ENCODE measurements at places on chromosomes 12 and 14. TPM values are rescaled to one million over a fixed set of nuclear protein-coding genes. Genes with fewer than 3 reads are reported as not detected.

The VPS37B gene
- total RNA-seq, result 19.3 TPM

The POMT2 gene
- 15.1 TPM for total RNA-seq

The RERG gene
- 2.4 TPM for total RNA-seq

The GAS2L3 gene
- 3.9 TPM for total RNA-seq

The ETFBKMT gene
- 7.5 TPM for total RNA-seq

The CCDC59 gene
- total RNA-seq, result 26.5 TPM

The RASAL1 gene
- total RNA-seq, result not detected

The ANG gene
- 2.7 TPM for total RNA-seq

The DAO gene
- total RNA-seq, result not detected

The ASCL4 gene
- total RNA-seq, result not detected

The ACOT6 gene
- not detected for total RNA-seq

The KRT3 gene
- total RNA-seq, result not detected

DNA sequence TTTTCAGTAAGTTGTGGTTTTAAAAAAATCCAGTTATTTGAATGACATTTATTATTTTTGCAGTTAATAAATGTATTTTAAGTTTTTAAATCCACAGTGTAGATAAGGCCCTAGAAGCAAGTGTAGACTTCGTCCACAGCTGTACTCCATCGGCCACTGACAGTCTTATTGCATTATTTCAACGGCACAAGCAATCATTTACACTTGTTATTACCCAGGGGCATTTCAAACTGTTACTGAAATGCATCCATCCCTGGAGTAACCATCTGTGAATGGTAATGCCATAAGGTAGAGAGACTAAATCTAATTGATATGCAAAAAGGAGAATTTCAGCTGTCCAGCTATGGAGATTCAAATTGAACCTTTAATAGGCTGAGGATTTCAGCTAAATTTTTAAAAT is 48.4 kb downstream of the BICD1 start:
- H3K27ac ChIP-seq, result no peak overlapping the region
- no peaks in the 10 kb centered on the region for H3K27me3 ChIP-seq
- H3K36me3 ChIP-seq, result no peaks in the 10 kb centered on the region
- DNase-seq, result no peak
- no peak overlapping the region for H3K4me3 ChIP-seq
- no peaks in the 10 kb centered on the region for H3K4me1 ChIP-seq

DNA sequence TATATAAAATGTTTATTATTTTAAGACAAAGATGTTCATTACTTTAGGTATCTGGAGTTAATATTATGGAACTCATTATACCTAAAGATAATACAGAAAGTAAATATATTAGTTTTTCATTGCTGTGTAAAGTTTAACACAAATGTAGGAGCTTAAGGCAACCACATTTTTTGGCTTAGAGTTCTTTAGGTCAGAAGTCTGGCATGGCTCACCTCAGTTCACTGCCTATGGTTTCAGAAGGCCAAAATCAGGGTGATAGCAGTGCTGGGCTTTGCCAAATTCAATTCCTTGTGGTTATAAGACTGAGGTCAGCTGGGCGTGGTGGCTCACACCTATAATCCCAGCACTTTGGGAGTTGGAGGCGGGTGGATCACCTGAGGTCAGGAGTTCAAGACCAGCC is 35.5 kb upstream of the PRPF39 start:
- DNase-seq, result no peak
- H3K36me3 ChIP-seq, result peaks cover 8% of the 10 kb centered on the region
- no peak overlapping the region for H3K27ac ChIP-seq
- H3K4me1 ChIP-seq, result no peaks in the 10 kb centered on the region
- no peak overlapping the region for H3K4me3 ChIP-seq
- no peaks in the 10 kb centered on the region for H3K27me3 ChIP-seq

DNA sequence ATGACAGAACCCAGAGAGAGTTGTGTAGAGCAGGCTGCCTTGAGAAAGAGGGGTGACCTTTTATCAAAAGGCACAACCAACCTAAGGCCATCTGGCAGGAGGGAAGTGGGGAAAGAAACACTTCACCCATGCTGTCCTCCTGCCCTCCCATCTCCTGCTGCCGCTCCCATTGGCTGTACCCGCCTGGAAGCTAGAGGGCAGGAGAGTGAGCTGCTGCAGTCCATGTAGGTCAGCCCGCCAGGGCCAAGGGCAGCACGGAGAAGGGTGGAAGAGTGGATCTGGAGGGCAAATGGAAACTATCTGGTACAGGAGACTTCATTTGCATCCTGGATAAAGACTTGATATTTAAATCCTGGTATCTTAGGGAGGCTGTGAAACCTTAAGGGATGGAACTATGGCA is 11.5 kb upstream of the CABP1 start:
- no peak overlapping the region for H3K4me3 ChIP-seq
- peak; percentile 13 for DNase-seq
- H3K36me3 ChIP-seq, result no peaks in the 10 kb centered on the region
- H3K27ac ChIP-seq, result no peak overlapping the region
- no peaks in the 10 kb centered on the region for H3K4me1 ChIP-seq

- H3K4me1 ChIP-seq, result peaks cover 7% of the 10 kb centered on the region
- no peak overlapping the region for H3K4me3 ChIP-seq
- no peak overlapping the region for H3K27ac ChIP-seq
- DNase-seq, result no peak
- H3K36me3 ChIP-seq, result peaks cover 65% of the 10 kb centered on the region
- H3K27me3 ChIP-seq, result peaks cover 7% of the 10 kb centered on the region
These were observed 10.7 kb downstream of the AGAP2 start for GRCh38 chr12:57727758-57728395.

DNA sequence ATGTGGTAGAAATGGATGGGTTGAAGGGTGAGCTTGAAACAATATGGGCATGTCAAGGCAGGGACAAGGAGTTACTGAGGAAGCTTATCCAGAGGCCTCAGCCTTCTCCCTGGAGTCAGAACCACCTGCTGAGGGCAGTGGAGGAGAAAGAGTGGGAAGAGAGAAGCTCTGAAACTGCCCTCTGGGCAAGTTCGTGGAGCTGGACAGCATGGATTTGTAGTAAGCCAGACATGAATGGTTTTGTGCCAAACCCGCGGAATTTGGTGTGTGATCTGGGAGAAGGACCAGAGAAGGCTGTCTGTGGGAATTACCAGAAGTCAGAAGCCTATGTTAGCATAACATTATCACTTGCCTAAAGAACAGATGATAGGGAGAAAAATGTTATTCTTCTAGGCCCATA is 164.8 kb downstream of the SLC41A2 start:
- H3K36me3 ChIP-seq, result no peaks in the 10 kb centered on the region
- no peaks in the 10 kb centered on the region for H3K27me3 ChIP-seq
- H3K27ac ChIP-seq, result no peak overlapping the region
- no peak for DNase-seq
- H3K4me1 ChIP-seq, result peaks cover 2% of the 10 kb centered on the region
- H3K4me3 ChIP-seq, result no peak overlapping the region

DNA sequence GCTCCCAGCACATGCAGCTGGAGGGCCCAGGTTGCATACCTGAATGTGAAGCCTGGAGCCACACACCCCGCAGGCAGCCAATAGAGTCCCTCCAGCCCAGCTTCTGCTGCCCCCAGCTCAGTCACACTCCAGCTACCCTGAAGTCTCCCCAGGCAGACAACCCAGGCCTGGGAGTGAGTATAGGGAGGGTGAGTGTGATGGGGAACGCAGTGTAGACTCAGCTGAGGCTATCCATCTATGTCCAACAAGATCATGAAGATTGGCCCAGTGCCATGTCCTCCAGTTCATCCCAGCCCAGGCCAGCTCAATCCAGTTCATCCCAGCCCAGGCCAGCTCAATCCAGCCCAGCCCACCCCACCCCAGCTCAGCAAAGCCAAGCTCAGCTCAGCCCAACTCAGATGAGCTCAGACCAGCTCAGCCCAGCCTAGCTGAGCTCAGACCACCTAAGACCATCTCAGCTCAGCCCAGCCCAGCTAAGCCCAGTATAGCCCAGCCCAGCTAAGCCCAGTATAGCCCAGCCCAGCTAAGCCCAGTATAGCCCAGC is 330.4 kb downstream of the TMEM121 start:
- no peak overlapping the region for H3K27ac ChIP-seq
- H3K4me1 ChIP-seq, result no peaks in the 10 kb centered on the region
- DNase-seq, result no peak
- no peaks in the 10 kb centered on the region for H3K27me3 ChIP-seq

GRCh38 chr12:74791365-74791764 is 253.7 kb downstream of the ATXN7L3B start:
- H3K27me3 ChIP-seq, result no peaks in the 10 kb centered on the region
- H3K27ac ChIP-seq, result no peak overlapping the region
- DNase-seq, result no peak
- no peak overlapping the region for H3K4me3 ChIP-seq

DNA sequence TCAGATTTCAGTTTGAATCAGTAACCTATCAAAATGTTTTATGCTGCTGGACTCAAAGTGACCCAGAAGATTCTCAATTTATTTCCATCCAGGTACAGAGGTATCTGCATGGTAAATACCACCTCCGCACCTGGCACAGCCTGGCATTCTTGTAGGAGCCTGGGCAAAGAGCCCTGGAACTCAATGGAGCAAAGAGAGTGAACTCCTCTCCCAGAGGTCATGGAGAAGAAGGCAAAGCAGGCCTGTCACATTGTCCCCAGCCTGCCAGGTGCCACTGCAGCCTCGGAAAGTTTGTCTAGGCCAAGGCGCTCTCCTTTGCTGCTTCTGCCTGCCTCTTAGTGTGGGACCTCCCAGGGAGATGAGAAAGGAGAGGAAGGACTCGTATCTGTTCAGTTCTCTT is 319.8 kb downstream of the ZFP36L1 start:
- H3K27me3 ChIP-seq, result no peaks in the 10 kb centered on the region
- no peak for DNase-seq
- H3K4me1 ChIP-seq, result peaks cover 9% of the 10 kb centered on the region
- no peak overlapping the region for H3K27ac ChIP-seq
- no peak overlapping the region for H3K4me3 ChIP-seq
- no peaks in the 10 kb centered on the region for H3K36me3 ChIP-seq

GRCh38 chr12:130920723-130921381 is 32.9 kb upstream of the ADGRD1 start:
- H3K27ac ChIP-seq, result peak overlapping the region; percentile 6
- no peaks in the 10 kb centered on the region for H3K36me3 ChIP-seq
- peaks cover 3% of the 10 kb centered on the region for H3K4me1 ChIP-seq
- H3K27me3 ChIP-seq, result no peaks in the 10 kb centered on the region
- H3K4me3 ChIP-seq, result no peak overlapping the region
- DNase-seq, result peak; percentile 27

DNA sequence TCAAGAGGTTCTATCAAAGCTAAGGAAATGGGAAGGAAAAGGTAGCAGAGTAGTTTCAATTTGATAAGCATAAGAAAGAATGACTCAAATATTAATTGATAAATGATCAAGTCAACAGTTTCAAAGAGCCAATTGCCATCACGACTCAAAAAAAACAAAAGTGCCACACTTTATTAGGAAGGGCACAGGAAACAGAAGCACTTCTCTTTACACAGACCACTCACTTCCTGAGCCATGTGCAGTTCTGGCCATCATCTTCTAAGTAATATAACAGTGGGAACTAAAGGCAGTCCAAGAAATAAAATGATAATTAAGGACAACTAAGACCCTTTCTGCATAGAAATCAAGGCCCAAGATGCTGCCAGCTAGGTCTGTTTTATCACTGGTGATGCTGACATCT is 13.2 kb downstream of the TM7SF3 start:
- no peak overlapping the region for H3K27ac ChIP-seq
- no peak overlapping the region for H3K4me3 ChIP-seq
- no peak for DNase-seq
- no peaks in the 10 kb centered on the region for H3K27me3 ChIP-seq
- no peaks in the 10 kb centered on the region for H3K4me1 ChIP-seq

DNA sequence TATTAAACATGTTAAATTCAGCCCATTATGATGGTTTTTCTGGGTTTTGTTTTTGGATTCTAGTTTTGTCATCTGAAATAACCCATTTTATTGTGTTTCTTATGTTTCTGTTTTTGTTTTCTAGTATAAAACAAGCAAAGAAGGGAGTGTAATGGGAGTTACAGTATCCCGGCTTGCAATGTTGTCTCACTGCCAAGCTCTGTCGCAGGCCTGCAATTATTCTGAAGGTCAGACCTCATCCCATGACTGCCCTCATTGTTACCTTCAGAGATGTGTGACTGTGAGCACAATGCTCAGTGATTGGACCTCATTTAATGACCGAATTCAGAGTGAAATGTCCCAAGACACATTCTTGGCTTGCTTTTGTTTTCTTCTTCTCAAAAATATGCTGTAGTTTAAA is 73.0 kb upstream of the ATF1 start:
- H3K27ac ChIP-seq, result peak overlapping the region; percentile 44
- peaks cover 91% of the 10 kb centered on the region for H3K36me3 ChIP-seq
- DNase-seq, result peak; percentile 19
- H3K4me3 ChIP-seq, result no peak overlapping the region

DNA sequence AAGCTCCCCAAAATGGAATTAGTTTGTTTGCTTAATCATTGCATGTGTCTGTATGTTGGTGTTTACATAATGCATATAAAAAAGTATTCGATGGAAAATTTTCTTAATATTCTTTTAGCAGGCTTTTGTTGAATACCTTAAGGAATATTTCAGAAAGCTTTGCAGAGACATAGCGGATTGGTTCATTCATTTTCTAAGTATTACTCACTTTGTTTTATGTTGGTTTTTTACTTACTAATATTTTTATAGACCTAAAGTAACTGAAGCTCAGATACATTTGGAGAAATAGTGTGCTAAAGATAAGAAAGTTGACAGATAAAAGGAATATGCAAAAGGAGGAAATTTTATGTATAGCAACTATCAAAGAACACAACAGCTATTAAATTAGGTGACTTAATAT is 191.0 kb downstream of the ERC1 start:
- no peaks in the 10 kb centered on the region for H3K36me3 ChIP-seq
- no peak for DNase-seq
- H3K4me1 ChIP-seq, result no peaks in the 10 kb centered on the region
- H3K4me3 ChIP-seq, result no peak overlapping the region

- no peaks in the 10 kb centered on the region for H3K4me1 ChIP-seq
- no peaks in the 10 kb centered on the region for H3K27me3 ChIP-seq
- no peak overlapping the region for H3K4me3 ChIP-seq
- H3K36me3 ChIP-seq, result no peaks in the 10 kb centered on the region
- no peak overlapping the region for H3K27ac ChIP-seq
- no peak for DNase-seq
These were observed 72.8 kb downstream of the ZNF664 start for GRCh38 chr12:124045671-124046455.

GRCh38 chr12:110247340-110248095 is 33.5 kb upstream of the ATP2A2 start:
- H3K27ac ChIP-seq, result peak overlapping the region; percentile 93
- no peak for DNase-seq
- no peaks in the 10 kb centered on the region for H3K36me3 ChIP-seq
- peaks cover 76% of the 10 kb centered on the region for H3K4me1 ChIP-seq
- H3K27me3 ChIP-seq, result no peaks in the 10 kb centered on the region

- no peaks in the 10 kb centered on the region for H3K27me3 ChIP-seq
- no peak overlapping the region for H3K4me3 ChIP-seq
- H3K36me3 ChIP-seq, result no peaks in the 10 kb centered on the region
These were observed 189.3 kb downstream of the DACT1 start for GRCh38 chr14:58826845-58827686.

DNA sequence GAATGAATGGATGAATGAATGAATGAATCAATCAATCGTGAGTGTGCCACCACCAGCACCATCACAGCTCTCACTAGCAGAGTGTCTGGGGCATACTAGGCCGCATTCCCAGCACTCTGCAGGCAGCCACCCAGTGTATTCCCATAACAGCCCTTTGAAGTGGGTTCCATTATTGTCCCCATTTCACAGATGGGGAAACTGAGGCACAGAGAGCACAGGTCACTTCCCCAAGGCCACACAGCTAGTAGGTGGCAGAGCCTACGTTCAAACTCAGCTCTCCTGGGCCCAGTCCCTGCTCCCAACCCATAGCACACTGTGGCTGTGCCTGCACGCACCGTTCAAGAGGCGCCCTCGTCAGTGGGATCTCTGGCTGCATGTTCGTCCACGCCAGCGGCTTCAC is 88.1 kb downstream of the RFLNA start:
- peaks cover 26% of the 10 kb centered on the region for H3K36me3 ChIP-seq
- H3K27ac ChIP-seq, result peak overlapping the region; percentile 85
- H3K4me1 ChIP-seq, result peaks cover 80% of the 10 kb centered on the region
- H3K4me3 ChIP-seq, result no peak overlapping the region
- H3K27me3 ChIP-seq, result no peaks in the 10 kb centered on the region
- no peak for DNase-seq
